ENCODE measurements at places on chromosomes 5 and 9. TPM values are rescaled to one million over a fixed set of nuclear protein-coding genes. Genes with fewer than 3 reads are reported as not detected.

- DNase-seq: no peak
Measured at GRCh38 chr5:120538644-120539043, 74.5 kb downstream of the PRR16 start.

TERT gene
- total RNA-seq: 0.85 TPM

- no peak for DNase-seq
Measured at GRCh38 chr5:31887556-31887955, 248.6 kb downstream of the PDZD2 start.

CDX1 gene
- not detected for total RNA-seq

DNA sequence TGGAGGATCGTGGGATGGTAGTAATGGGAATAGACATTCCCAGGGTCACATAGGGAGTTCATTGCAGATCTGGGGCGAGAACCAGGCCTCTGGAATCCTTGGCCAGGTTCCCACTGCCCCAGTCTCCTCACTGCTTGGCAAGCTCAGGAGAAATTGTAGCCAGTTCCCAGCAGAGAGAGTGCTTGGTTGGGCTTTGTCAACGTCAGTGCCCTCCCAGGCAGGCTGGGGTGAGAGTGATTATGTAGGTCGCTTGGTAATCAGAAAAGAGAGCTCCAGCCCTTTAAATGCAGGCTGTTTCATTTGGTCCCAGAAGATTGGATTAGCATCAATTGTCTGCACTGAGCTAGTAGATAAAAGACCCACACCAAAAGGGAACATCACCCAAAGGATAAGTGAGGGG is 51.8 kb upstream of the GALNT10 start:
- DNase-seq: no peak

DNA sequence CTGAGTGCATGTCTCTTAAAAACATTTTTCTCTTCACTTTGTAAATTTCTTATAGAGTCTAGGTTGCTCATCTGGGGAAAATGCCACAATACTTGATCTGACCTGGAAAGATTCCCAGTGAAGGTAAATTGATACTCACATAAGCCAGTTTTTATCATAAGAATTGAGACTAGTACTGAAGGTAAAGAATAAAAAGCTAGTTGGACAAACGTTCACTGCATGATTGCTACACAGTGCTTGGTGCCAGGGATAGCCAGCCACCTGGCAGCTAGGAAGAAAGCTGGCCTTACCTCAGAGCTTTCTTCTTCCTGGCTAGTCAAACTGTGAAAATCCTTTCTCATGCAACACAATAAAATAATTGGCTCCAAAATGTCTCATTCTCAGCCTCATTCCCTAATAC is 77.1 kb downstream of the MUSK start:
- no peak for DNase-seq

NRARP gene
- total RNA-seq: 18.5 TPM

UNC5A gene
- not detected for total RNA-seq

GRCh38 chr9:75890472-75891276 is at the start of gene PCSK5:
PCSK5 (plus strand) TSS chr9:75890673; CDS start chr9:75891182, 509 bp downstream.
- DNase-seq: peak; percentile 95

DNA sequence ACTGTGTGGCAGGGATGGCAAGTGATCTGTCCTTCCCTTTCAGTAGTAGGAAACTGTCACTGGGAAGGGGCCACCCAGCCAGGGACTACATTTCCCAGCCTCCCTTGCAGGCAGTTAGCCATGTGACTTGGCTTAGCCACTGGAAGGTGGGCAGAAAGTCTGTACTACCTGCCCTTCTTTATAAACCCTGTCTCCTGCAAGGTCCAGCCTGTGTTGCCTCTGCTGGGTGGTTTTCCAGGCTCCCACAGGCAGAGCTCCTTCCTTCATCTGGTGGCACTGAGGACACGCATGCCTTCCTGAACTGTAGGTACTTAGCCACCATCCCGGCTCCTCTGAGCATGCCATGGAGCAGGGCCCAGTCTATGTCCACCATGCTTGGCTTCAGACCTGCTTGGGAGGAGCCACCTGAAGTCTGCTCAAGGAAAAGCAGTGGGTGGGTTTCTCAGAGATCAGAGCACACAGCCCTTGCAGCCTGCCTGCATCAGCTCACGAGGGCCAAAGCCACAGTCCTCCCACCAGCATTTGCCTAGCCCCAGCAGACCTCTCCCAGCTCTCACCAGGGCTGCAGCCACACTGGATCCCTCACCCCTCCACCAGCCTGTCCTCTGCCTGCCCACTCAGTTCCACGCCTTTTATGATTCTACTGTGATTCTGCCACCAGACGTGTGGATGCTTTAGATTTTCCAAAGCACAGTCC is 16.7 kb upstream of the SLC25A51 start:
- no peak for DNase-seq

PCDH12 gene
- 7.0 TPM for total RNA-seq

DNA sequence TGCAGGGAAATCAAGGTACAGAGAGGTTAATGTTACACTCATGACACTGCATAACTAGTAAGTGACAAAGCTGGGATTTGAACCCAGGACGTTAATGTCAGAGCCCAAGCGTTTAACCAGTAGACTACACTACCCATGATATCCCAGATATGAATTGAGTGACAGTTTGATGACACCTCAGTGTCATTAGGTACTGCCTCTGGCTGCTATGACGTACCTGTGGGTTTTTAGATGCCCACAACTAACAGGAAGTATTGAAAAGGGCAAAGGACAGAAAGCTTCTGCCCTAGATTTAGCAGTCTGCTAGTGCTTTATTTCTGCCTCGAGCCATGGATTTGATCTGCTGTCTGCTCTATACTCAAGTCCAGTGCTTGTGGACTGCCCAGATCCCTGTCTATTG is 56.2 kb downstream of the GLRA1 start:
- no peak for DNase-seq

DNA sequence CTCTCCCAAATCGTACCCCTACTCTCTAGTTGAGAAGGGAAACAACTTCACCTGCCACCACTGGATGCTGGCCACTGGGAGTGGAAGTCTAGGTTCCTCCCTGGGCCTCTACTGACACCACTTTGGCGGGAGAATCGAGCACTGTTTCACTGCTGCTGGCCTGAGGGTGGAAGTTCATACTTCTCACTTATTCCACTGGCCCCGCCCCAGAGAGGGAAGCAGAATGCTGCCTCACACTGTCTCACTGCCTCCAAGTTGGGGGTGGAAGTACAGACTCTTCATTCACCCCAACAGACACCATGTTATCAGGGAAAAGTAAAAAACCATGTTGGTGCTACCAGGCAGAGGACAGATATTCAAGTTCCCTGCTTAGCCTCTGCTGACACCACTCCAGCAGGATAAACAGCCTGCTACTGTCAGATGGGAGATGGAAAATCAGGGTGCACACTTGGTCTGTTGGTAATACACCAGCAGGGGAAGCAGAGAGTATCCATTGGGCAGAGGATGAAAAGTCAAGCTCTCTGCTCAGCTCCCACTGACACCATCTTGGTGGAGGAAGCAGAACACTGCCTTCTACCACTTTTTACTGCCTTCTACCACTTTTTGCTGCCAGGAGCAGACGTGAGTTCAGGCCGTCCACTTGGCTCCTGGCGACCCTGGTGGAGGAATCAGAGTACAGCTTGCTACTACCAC is 159.4 kb downstream of the SIL1 start:
- DNase-seq: no peak

DNA sequence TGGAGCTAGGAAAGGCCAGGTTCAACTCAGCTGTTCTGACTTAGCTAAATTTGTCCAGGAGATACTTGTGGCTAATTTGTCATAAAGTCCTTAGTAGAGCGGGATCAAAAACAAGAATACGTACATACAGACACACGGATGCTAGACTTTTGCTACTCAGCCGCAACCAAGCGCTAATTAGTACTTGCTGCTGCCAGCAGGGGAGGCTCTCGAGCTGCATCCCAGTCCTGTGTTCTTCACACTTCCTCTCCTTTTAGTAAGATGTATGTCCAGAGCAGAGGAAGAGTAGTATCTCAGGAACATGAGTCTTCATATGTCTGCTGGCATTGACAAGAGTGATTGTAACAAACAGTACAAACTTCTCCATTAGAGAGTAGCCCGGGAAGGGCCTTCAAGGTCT is 58.3 kb downstream of the CYFIP2 start:
- no peak for DNase-seq

PCDHGA10 gene
- 8.9 TPM for total RNA-seq

DNA sequence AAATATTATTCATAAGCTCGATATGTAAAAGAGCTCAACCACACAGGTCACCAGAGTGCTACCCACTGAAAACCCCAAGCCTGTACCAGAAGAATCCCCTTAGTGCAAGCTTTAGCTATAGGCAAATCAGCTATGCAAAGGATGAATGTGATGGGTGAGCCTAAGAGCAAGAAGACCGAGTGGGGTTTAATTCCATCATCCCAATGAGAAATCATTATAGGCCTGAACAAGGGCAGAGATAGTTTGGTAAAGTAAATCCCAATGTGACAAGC is 21.8 kb downstream of the ELOVL7 start:
- no peak for DNase-seq

- DNase-seq: no peak
Measured at GRCh38 chr5:154211641-154212390, 21.3 kb downstream of the GALNT10 start.

DNA sequence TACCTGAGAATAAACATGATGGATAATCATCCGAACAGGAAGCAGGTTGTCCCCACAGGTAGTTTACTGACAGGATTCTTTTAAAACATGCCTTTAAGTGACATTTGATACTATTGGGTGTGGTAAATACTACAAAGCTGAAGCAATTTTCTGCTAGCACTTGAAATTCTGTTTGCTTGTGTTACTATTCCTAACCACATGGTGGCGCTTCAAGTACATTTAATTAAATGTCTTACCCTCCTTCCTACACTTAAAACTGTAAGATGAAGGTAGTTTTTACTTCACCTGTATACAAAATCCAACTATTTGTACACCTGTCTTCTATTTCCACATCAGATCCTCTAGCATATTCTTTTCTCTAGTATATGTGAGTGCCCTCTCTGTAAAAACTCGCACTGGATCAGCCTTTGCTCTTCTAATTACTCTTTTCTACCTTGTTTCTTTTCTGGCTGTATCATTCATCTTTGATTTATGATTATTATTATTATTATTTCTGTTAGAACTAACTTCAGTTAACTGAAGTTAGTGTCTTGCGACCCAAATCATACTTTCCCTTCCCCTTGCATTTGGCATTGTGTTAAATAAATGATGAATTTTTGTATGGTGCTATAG is 18.4 kb downstream of the SLC25A46 start:
- DNase-seq: no peak

- no peak for DNase-seq
Measured at GRCh38 chr5:125315306-125315705, 568.9 kb upstream of the ZNF608 start.

CRHBP gene
- 1.4 TPM for total RNA-seq

DNA sequence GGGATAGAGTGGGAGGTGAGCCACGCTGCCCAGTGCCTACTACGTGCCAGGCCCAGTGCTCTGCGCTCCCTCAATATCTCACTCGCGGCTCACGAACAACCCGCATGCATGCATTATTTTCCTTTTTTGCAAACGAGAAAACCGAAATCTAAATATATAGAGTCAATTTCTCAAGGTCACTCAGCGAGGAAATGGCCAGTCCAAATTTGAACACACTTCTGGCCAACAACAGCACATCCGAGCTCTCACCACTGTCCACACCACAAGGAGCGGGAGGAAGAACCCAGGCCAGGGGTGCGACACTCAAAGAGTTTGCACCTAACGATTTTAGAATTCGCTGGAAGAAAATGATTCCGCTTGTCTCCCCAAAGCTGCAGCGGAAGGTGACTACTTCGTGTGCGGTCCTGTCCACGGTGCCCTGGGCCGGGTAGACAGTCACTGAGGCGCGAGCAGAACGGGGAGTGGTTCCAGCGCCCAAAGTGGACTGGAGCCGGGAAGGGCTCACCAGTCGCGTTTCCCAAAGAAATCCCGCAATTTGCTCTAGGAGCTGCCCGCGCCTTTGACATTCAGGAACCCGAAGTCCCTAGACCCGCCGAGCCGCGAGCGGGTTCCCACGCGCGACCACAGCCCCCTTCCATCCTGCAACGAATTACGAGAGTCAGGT is 1.1 kb upstream of the TLX3 start:
- DNase-seq: no peak

GRCh38 chr9:133714606-133715294 is 23.4 kb downstream of the SARDH start:
- DNase-seq: peak; percentile 80

GRCh38 chr9:107566611-107567061 is 77.1 kb upstream of the KLF4 start:
- DNase-seq: no peak

GRCh38 chr5:179229331-179229831 is 115.9 kb downstream of the ADAMTS2 start:
- DNase-seq: peak; percentile 52

DNA sequence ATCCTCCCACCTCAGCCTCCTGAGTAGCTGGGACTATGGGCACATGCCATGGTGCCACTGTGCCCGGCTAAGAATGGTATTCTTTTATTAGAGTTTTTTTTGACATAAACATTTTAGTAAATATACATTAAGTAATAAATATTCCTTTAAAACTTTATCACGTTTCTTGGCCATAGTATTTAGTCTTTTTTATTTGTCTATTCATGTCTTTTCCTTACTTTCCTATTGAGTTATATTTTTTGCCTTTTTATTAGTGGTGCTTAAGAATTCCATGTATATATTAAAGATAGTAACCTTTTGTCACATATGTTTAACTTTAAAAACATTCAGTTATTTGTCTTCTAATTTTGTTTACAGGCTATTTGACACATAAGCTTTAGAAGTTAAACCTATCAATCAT is 73.4 kb downstream of the MARCHF3 start:
- DNase-seq: no peak

DNA sequence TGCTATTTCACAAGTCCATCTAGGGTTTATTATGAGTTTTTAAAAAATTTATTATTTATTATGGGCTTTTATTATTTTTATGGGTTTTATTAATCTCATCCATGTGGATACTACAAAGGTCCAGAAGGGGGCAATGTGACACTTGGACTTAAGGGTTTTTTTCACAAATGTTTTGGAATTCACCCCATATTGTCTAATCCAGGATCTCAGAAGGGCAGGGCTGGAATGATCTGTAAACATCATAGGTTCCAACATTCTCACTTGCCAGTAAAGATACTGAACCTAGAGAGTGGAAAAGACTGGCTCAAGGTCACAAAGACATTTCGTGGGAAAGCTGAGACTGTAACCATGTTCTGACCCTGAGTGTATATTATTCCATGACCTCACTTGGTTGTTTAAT is 35.6 kb downstream of the NIM1K start:
- no peak for DNase-seq

DNA sequence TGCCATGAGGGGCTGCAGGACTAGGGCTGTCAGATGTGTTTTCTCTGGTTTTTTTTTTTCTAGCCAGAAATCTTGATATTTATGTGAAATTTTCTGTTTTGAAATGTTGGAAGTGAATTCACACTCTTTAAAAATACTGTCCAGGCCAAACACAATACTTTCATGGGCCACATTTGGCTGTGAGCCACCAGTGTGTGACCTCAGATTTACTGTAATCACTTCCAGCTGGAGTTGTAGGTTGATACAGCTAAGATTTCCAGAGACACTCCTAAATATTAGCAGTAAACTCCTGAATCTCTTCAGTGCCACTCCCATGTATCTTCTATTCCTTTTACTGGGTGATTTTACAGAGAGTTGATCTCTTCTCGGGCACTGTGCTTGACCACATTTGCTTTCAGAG is 92.2 kb upstream of the CKMT2 start:
- peak; percentile 89 for DNase-seq

LCNL1 gene
- total RNA-seq: 4.1 TPM
